IPS DF 19.7 (cell line): ENCODE measurements at places on chromosomes 11 and 22.

DNA sequence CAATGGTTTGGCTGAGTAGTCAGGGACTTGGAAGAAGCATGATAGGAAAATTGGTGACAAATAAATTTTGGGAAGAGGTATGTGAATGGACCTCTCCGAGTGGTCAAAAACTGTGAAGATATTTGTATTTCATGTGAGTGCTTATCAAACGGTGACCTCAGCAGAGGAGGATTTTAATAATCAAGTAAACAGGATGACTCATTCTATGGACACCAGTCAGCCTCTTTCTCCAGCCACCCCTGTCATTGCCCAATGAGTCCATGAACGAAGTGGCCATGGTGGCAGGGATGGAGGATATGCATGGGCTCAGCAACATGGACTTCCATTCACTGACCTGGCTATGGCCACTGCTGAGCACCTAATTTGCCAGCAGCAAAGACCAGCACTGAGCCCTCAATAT lies 21.2 kb downstream of the MS4A4E start:
- no peak for DNase-seq

GRCh38 chr11:70200212-70200844 lies 2.8 kb upstream of the FADD start:
- DNase-seq = no peak

GRCh38 chr11:47078751-47079521 lies 97.7 kb downstream of the ARFGAP2 start:
- no peak for DNase-seq

DNA sequence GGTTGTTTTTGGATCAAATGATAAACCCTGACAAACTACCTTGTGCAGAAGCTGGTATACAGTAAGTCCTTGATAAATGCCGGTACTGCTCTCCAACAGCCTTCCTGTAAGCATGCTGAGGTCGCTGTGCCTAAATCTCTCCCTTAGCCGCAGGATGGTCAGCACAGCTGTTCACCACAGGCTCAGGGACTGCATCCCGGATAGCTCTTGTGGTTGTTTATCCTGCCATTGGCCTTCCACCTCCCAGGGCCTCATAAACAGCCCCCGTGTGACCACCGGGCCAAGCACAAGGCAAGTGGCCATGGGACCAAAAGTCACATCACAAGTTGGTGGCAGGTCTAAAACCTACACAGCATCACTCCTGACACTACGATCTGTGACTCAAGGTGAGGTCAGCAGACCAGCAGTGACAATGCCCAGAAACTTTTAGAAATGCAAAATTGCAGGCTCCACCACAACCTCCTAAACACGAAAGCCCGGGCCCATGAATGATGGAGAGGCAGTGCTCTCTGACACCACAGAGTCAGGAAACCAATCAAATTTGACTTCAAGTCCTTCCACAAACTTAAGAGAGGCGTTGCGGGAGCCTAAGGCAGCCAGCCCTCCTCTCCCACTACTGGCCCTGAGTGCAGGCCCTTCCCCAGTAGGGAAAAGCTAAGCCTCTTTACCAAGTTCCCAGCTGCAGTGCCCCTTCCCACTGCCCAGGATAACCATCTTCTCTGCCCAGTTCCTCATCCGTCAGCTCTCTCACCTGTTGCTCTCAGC lies 3.9 kb downstream of the SPATA19 start:
- no peak for DNase-seq

GRCh38 chr11:116062129-116062489 lies 557.9 kb upstream of the CADM1 start:
- no peak for DNase-seq

- DNase-seq = no peak
Measured at GRCh38 chr11:108852701-108853100, 187.8 kb downstream of the DDX10 start.

DNA sequence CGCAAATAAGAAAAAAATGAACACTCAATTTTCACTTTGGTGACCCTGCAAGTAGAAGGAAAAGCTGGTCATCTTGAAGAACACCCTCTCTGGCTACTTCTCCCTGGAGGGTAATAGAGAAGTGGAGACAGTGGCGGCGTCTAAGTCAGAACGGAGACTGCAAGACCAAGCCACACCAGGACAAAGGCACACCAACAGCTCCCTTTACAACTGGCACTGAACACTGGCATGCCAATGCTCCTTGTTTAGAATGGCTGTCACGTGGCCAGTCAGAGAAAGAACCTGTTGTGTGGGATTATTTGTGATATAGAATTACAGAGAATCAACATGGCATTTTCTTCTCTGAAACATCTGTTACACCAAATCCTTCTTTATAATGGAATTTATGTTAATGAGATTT lies 61.3 kb upstream of the YPEL1 start:
- DNase-seq = no peak

DNA sequence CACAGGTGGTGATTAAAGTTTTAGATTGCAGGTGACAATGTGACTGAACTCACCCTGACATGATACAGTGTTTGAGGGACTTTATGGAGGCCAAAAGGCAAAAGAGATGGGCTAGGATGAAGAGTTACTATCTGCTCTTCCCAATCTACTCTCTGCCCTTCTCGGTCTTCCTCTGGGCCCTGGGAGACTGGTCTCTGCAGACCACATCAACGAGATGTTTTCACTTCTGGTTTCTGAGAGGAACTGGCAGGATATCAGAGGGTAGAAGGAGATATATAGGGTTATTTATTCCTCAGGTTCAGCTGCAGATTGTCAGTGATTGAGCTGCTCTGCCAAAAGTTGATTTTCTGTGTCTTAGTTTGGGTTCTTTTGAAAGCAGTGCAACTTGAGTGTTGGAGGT lies 32.4 kb upstream of the CD44 start:
- no peak for DNase-seq

DNA sequence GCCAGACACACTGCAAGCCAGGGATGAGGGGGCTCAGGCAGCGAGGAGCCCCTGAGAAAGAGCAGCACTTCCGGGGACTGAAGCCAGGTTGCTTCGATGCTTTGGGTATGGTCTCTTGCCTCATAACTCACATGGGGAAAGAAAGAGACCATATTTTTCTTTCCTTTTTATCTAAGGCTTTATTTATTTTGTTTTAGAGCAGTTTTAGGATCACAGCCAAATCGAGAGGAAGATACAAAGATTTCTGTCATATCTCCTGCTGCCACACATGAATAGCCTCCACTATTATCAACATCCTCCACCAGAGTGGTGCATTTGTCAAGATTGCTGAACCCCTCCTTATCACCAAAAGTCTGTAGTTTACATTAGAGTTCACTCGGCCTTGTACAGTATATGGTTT lies 24.3 kb upstream of the ADSL start:
- DNase-seq = no peak

GRCh38 chr11:117375960-117376359 lies 48.3 kb downstream of the CEP164 start:
- DNase-seq = no peak

DNA sequence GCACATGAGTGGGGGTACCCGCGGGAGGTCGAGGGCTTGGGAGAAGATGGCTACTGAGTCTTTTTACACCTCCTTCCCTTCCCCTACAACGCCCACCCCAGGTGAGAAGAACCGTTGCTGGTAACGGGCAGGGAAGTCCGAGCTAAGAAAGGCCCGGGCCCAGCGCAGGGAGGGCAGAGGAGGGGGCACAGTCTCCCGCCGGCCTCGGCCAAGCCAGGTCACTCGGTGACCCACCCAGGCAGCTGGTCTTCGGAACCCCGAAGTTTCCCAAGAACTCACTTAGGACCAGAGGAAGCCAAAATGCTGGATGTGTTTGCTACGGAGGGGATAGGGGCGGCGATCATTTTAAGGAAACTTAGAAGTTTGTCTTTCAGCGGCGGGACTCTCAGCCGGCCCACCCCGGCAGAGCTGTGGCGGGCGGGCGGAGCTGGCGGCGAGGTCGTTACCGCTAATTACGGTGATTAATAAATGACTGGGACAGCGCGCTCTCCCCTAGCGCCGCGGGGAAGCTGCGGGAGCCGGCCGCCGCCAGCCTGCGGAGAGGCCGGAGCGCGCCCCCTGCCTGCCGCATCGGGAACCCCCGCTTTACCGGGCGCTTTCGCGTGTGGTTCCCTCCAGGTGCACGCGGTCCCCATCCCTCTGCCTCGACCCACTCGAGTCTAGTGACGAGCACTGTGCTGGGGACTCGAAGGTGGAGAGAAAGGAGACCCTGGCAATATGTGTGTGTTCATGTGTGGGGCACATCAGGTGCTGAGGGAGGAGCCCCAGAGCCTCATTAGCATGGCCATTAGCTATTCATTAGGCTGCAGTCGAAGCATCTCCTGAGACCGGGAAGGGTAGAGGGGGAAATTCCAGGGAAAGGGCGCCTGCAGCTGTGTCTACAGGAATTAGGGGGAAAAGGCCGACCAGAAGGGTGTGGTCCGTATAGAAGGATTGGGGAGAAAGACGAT lies 945 bp downstream of the ROBO3 start:
- no peak for DNase-seq

GRCh38 chr11:40701027-40701426 lies 758.4 kb downstream of the LRRC4C start:
- DNase-seq = no peak

- no peak for DNase-seq
Measured at GRCh38 chr11:117953024-117953671, 23.9 kb upstream of the TMPRSS13 start.

DNA sequence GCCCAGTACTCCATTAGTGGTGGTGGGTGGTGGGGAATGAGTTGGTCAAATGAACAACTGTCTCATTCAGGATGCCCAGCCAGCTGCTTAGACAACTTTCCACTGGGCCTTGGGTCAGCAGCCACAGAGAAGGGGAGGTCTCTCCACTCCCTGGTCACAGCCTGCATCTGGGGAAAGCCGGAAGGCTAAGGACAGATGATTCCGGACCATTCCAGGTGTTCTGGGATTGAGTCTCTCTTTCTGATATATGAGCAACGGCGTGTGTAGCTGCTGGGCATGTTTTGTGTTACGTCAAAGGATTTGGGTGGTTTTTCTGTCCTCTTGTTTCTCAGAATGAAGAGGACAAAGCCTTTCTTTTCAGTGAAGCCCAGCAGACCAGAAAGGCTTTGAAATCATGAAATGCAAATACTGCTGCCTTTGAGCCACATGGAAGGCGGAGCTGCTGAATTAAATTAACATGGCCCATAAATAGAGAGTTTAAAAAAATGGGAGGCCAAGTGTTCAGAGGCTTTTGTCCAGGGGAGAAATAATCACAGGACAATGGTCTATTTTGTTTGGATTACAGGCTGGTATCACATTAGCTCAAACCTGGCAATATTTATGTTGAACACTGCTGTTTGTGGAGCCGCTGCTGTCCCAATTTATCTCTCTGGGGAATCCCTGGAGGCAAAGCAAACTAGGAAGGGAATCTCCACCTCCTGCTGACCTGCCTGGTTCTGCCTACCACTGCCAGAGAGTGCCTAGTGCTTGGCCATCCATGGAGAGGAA lies 234.4 kb upstream of the E2F8 start:
- DNase-seq = no peak

DNA sequence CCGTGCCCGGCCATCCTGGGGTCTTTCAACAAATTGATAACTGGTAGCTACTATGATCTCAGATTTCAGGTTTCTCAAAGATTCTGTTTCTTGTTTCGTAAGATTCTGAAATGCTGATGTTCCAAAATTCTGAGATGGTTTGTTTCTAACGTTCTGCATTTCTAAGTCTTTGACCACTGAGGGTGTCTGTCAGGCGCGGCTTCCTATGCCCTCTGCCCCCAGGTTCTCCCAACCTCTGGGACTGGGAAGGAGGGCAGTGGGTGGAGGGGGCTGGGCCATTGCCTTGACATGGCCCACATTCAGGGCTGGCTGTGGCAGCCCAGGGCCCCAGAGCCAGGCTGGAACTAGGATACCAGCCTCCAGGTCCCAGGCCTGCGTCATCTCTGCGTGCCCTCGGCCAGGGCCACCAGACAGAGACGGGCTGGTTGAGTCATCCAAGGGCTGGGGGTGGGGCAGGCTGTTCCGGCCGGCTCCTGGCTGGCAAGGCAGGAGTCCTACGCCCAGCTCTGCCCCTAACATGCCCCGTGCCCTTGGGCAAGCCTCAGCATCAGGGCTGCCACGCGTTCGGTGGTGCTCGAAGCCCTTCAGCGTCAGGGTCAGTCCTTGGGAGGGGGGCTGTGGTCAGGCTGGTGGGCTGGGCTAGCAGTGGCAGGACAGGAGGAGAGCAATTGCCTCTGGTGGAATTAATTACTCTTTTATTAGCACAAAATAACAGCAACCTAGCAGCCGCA lies 5.2 kb downstream of the TMEM134 start:
- no peak for DNase-seq

- DNase-seq = no peak
Measured at GRCh38 chr11:110185121-110185591, 92.0 kb downstream of the ZC3H12C start.

DNA sequence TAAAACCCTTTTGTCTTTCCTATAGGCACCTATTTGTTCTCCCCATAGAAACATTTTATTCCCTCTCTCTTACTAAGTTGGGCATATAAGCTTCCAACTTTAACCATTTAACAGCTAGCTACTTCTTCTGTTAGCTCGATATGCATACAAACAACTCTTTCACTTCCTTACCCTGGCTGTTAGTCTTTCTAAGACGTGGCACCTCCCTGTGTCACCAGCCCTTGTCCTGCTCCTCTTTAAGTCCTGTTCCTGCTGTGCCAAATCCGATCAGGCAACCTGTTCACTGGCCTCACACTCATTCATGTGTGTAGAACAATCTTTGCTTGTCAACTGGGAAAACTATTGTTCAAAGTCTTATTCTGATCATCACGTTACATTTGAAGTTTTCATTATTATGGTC lies 1376.1 kb upstream of the TENM4 start:
- no peak for DNase-seq
